ENCODE measurements at places on chromosomes 2 and 18. TPM values are rescaled to one million over a fixed set of nuclear protein-coding genes. Genes with fewer than 3 reads are reported as not detected.

- peak overlapping the region; percentile 74 for H3K27ac ChIP-seq
- no peak overlapping the region for H3K4me3 ChIP-seq
- no peak for DNase-seq
- no peaks in the 10 kb centered on the region for H3K27me3 ChIP-seq
- peaks cover 66% of the 10 kb centered on the region for H3K4me1 ChIP-seq
These were observed 56.8 kb downstream of the ASAP2 start for GRCh38 chr2:9263428-9263827.

DNA sequence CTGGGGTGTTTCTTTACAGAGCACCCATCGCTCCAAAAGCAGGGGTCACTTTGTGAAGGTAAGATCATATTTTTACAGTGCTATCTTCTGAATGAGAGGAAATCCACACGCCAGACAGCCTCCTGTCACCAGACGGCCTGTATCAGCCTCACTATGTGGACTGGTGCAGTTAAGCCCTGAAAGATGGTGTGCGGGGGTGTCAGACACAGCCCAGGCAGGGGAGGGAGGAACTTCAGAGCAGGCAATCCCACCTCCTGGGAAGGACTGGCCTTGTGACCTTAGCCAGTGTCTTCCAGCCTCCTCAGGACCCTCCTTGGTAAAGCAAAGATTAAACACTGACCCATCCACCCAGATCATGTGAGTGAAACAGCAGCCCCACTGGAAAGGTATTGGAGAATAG lies 249.4 kb upstream of the CTAGE1 start:
- DNase-seq: peak; percentile 35
- H3K4me3 ChIP-seq: no peak overlapping the region
- no peaks in the 10 kb centered on the region for H3K27me3 ChIP-seq
- peak overlapping the region; percentile 68 for H3K27ac ChIP-seq
- no peaks in the 10 kb centered on the region for H3K36me3 ChIP-seq

DNA sequence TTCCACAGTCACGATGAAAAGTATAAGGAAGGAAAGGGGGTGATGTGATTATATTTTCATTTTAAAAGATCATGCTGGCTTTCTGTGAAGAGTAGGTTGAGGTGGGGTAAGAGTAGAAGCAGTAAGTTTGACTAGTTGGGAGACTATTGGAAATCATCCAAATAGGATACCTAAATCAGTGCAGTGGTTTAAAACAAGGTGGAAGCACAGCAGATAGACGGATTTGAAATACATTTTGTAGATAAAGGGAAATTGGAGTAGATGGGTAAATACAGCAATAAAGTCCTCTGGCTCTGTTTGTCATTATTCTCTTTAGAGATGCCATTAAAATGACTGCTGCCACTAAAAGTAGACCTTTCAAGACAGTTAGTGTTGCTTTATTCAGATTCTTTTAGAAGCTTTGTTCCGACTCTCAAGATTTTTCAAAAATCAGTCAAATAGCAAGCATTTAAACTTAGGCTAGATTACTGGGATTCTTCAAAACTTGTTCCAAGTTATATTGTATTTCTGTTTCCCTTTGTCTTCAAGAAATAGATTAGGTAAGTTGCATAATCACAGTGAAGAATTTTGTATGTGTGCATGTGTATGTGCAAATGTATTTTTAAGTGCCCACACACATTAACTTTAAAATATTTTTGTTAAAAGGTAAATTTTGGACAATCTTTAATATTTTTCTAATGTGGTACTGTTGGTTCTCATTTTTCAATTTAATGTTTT lies 61.7 kb upstream of the DTNA start:
- H3K4me1 ChIP-seq: no peaks in the 10 kb centered on the region
- no peaks in the 10 kb centered on the region for H3K36me3 ChIP-seq

GRCh38 chr2:71639735-71640134 lies 186.4 kb downstream of the DYSF start:
- H3K4me3 ChIP-seq: no peak overlapping the region
- H3K36me3 ChIP-seq: no peaks in the 10 kb centered on the region
- DNase-seq: no peak
- H3K27me3 ChIP-seq: no peaks in the 10 kb centered on the region
- no peak overlapping the region for H3K27ac ChIP-seq

DNA sequence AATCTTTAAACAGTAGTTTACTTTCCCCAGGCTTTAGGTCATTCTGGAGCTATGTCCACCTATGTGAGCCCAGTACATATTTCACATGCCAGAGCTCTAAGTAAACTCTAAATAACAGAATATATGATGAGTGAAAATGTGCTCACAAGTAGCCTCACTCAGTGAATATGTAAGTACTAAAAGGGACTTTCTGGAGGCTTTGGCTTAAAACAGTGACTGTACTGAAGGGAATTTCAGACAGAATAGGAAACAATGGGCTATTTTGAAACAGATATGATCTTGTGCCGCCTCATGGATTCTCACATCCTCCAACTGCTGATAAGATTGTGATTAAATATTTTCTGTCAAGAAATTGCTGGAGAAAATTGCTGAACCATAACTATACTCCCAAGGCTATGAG lies 747.9 kb downstream of the SOCS6 start:
- no peaks in the 10 kb centered on the region for H3K4me1 ChIP-seq
- H3K36me3 ChIP-seq: no peaks in the 10 kb centered on the region
- H3K4me3 ChIP-seq: no peak overlapping the region
- H3K27ac ChIP-seq: no peak overlapping the region
- no peaks in the 10 kb centered on the region for H3K27me3 ChIP-seq

The AQP12B gene
- total RNA-seq: not detected
